ENCODE measurements at places on chromosomes 6 and 20.

GRCh38 chr20:18428490-18429173 is 38.2 kb downstream of the DZANK1 start:
- no peak for DNase-seq

DNA sequence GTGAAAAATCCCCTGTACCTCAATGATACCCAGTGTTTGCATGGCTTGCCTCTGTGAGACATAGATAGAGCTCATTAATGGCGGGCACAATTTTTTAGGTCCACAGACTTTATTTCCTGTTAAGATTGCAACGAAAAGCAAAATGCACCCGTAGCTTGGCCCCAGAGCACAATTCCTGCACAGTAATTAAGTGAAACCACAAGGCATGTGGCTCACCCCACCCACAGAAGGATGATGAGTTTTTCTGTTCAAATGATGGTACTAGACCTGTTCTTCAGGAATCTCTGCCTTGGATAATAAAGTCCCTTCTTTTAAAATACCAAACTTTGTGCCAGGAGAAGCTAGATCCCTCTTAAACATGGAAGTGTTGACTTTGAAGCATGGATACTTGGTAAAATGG is 738.1 kb downstream of the QKI start:
- DNase-seq = no peak

GRCh38 chr6:83354747-83355146 is 76.1 kb downstream of the ME1 start:
- no peak for DNase-seq

DNA sequence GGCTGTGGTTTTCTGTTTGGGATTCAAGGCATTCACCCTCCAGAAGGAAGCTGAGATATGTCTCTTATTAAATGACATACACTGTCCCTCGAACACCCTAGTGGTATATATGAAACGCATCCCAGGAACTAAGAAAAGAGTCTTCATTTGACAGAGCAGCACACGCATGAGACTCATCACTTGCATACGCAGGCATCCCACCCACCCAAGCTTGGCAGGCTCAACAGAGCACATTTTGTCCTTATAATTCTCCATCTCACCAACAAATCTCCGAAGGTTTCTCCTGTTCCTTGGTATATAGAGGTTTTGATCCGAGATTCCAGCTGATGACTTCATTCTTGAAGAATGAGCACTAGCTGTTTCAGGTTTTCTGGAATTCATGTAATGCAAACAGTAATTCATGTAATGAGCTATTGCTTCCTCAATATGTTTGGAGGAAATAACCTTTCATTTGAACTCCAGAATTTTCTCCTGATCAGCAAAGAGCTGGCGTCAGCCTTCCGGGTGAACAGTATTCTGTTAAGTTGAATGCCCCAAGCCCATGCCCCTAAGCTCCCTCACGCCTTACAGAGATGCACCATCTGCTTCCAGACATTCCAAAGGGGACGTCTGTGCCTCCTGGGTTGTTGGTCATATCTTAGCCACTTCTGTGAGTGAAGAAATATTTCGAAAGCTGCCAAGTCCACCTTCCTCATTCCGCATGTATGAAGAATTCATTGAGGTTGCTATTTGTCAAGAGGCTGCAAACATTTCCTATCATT is 66.0 kb upstream of the CDH4 start:
- no peak for DNase-seq

DNA sequence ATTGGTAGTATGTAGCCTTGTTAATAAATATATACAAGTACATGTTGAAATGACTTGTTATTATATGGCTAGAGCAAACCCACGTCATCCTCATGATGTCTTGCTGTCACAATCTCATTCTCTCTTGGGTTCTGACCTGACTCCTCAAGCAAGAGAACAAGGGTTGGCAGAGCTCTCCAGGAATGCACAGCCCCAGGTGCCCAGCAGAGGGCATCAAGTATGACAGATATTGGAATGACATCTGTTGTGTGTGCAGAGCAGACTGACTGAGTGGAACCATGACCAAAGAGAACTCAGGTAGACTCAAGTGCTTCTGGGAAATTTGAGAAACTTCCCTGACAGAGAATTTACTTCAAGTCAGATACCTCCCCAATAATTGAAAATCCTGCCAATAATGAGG is 90.6 kb downstream of the PAX1 start:
- DNase-seq = no peak

GRCh38 chr6:89500611-89501010 is 67.7 kb downstream of the ANKRD6 start:
- DNase-seq = no peak

- DNase-seq = no peak
Measured at GRCh38 chr6:105193647-105194046, 13.8 kb upstream of the POPDC3 start.

DNA sequence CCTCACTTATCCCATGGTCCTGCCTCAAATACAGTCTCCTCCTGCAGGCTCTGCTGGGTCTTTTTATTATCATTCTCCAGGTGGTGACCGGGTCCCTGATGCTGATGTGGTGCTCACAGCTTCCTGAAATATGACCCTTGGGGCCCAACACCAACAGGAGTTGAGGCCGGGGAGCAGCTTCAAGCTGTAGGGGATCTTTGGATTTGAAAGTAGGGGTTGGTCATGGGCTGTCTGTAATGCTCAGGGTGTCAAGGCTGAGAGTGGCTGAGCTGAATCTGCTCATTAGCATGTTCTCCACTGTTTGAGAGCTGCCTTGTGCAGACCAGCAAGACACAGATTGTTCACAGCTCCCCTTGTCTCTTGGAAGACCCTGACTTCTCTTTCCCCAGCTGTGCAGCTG is 35.5 kb downstream of the HLA-F start:
- no peak for DNase-seq

DNA sequence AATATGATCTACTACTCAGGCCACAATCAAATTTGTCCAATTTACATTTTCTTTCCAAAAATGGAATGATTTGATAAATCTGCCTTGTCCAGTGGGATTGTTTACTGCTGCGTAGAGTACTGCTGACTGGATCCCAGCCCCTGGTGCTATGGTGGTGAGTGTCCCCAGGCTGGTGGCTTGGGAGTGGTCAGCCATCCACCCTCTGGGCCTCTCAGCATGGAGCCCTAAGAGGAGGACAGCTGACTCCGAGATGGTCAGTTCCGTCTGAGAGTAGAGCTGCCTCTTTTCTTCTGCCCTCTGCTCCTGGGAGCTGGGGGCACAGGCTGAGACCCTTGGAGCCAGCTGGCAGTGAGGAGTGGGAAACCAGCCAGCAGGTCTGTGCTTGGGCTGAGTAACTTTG is 22.7 kb downstream of the PRDM13 start:
- DNase-seq = no peak

DNA sequence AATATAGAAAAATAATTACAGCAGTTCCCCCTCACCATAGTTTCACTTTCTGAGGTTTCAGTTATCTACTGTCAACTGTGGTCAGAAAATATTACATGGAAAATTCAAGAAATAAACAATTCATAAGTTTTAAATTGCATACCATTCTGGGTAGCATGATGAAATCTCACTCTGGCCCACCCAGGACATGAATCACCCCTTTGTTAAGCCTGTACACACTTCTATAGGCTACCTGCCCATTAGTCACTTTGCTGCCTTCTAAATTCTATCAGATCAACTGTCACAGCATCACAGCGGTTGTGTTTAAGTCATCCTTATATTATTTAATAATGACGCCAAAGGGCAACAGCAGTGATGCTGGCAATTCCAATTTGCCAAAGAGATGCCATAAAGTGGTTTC is 140.3 kb upstream of the RUNX2 start:
- DNase-seq = no peak

GRCh38 chr6:44116641-44117382 is 10.4 kb downstream of the MRPL14 start:
- no peak for DNase-seq

DNA sequence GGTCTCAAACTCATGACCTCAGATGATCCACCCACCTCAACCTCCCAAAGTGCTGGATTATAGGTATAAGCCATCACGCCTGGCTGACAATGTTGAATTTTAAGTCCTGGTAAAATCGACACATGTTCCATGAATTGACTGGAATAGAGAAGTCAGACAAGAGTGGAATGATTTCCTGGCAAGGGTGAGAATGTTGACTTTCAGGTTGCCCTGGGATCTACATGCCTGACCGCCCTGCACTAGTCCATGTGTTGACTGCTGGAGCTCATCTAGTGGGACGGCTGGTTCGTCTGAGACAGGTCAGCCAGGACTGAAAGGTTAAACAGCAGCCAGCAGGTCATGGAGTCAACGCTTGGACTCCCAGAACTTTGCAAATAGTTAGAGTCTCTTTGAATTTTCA is 88.8 kb downstream of the SASH1 start:
- DNase-seq = no peak

DNA sequence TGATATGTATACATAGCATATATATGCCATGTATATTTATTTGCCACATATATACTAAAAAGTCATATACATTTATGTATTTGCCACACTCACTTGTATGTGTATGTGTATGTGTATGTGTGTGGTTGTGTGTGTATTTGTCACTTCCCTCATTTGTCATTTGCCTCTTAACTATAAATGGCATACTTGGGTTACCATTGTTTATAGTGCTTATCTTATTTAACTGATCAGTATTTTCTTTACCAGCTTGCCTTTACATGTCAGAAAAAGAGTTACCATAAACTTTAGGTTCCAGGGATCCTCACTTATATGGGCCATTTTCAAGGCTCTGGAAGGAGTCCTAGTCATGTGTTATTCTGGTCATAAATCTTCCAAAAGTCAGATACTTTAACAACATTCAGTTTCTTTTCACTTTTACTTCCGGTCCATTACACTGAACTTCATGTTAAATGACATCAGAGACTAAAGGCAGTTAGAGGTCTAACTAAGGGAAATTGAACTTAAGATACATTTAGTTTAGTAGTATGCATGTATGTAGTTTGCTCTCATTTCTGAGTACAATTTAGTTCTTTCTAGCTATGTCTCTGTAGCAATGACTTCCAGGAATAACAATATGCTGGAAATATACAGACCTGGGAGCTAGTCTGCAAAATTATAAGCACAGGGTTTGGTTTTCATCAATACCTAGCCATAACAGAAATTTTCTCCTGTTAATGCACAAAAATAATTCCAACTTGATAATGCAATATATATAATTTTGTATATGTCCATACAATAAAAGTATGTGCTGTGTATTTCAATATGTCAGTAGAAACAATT is 33.7 kb upstream of the HIVEP1 start:
- DNase-seq = no peak

- DNase-seq = no peak
Measured at GRCh38 chr6:20099156-20099555, 113.1 kb downstream of the MBOAT1 start.

- DNase-seq = no peak
Measured at GRCh38 chr20:37468886-37469285, 52.2 kb upstream of the NNAT start.

All from stimulated activated CD8-positive, alpha-beta memory T cell treated with anti-CD3 and anti-CD28 coated beads, Interleukin-4, amount 100 ng/mL, for 1 hour (primary cell).